ENCODE measurements at places on chromosomes 12 and 14. TPM values are rescaled to one million over a fixed set of nuclear protein-coding genes. Genes with fewer than 3 reads are reported as not detected.

Gene ZNF410
- 73.9 TPM for total RNA-seq

Gene DCN
- total RNA-seq = 241 TPM

Gene GUCY2C
- total RNA-seq = not detected

Gene NRL
- total RNA-seq = 0.18 TPM

Gene MYF6
- not detected for total RNA-seq

Gene FGF23
- total RNA-seq = not detected

Gene HCAR2
- total RNA-seq = not detected

Gene KCNH5
- total RNA-seq = under 0.01 TPM

Gene SLC6A12
- total RNA-seq = not detected

Gene MYF5
- not detected for total RNA-seq

Gene ETFBKMT
- total RNA-seq = 2.5 TPM

Gene ACSS3
- 1.4 TPM for total RNA-seq

Gene FOXG1
- not detected for total RNA-seq

Gene PMEL
- total RNA-seq = 1.7 TPM

Gene MYBPC1
- total RNA-seq = not detected

Gene GALNT6
- total RNA-seq = 21.4 TPM

Gene ASB2
- 0.54 TPM for total RNA-seq

Gene NKX2-1
- not detected for total RNA-seq

Gene SCAF11
- 90.3 TPM for total RNA-seq

Gene FZD10
- not detected for total RNA-seq

Gene TBC1D30
- total RNA-seq = 0.18 TPM

Gene ACADS
- total RNA-seq = 3.1 TPM

Gene CEP170B
- 3.6 TPM for total RNA-seq

Gene SARNP
- total RNA-seq = 46.8 TPM

Gene ST8SIA1
- total RNA-seq = not detected

Gene PAN2
- 9.7 TPM for total RNA-seq

Gene GLT1D1
- not detected for total RNA-seq

Gene SHMT2
- 225 TPM for total RNA-seq

Gene FSCB
- not detected for total RNA-seq

Gene TOMM20L
- not detected for total RNA-seq

Gene VEZT
- total RNA-seq = 90.2 TPM

Gene SLCO1B3
- not detected for total RNA-seq

Gene IPO8
- 31.5 TPM for total RNA-seq

Gene POTEG
- not detected for total RNA-seq

Gene WDR89
- total RNA-seq = 22.5 TPM

Gene ANAPC7
- total RNA-seq = 57.9 TPM

Gene NRIP2
- 0.18 TPM for total RNA-seq

Gene EXOC3L4
- not detected for total RNA-seq

Gene RNASE9
- not detected for total RNA-seq

Gene DLST
- total RNA-seq = 63.0 TPM

Gene PRB2
- not detected for total RNA-seq

Gene MANSC4
- not detected for total RNA-seq

Gene CRY1
- total RNA-seq = 5.9 TPM

Gene DGKA
- total RNA-seq = 71.9 TPM

Gene NCKAP5L
- 6.1 TPM for total RNA-seq

Gene KRT83
- not detected for total RNA-seq

Gene KCNA5
- not detected for total RNA-seq

Gene PLBD2
- total RNA-seq = 8.1 TPM

All from IMR-90 (cell line).